ENCODE measurements at places on chromosomes 11 and 22. TPM values are rescaled to one million over a fixed set of nuclear protein-coding genes. Genes with fewer than 3 reads are reported as not detected.

DNA sequence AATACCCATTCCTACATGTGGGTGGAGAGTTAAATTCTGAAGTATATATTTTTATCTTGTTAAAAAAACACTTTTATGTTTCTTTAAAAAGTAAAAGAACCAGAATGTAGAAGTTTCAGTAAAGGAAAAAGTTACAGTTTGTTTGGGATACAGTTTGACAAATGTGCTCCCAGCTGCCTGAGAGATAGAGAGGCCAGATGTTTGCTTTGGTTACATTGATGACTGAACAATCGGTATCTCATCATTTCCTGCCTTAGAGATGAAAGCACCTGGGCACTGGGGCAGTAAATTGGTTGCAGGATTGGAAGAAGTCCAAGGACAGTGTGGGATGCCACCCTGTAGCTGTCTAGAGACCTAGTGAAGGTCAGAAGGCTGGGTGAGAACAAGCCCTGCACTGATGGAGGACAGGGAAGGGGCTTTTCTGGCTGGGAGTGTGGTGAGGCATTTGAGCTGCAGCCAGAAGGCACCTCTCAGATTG lies 16.6 kb downstream of the MED15 start:
- no peak for DNase-seq

GRCh38 chr22:30206944-30207343 lies 39.6 kb downstream of the LIF start:
- no peak for DNase-seq

DNA sequence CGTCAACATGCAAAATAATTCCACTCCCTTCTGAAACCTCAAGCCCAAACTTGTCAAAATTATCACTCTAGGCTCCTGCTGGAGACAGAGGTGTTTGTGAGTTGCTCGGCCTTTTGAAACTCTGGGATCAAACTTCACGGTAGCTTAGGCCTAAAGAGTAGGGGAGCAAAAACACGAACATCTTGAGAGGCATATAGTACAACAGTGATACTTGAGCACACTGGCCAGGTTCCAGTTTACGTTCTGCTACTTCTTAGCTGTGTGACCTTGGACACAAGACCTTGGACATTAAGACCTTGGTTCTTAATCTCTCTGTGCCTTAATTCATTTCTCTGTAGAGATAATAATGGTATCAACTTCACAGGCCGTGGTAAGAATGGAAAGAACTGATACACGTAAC lies 123.5 kb upstream of the LMO1 start:
- no peak for DNase-seq

The TRIM77 gene
- total RNA-seq = not detected
